Calu3 (cell line): ENCODE measurements at places on chromosomes 1 and 21. TPM values are rescaled to one million over a fixed set of nuclear protein-coding genes. Genes with fewer than 3 reads are reported as not detected.

The SELENBP1 gene
- total RNA-seq = 7.8 and 9.8 TPM in 2 replicates

DNA sequence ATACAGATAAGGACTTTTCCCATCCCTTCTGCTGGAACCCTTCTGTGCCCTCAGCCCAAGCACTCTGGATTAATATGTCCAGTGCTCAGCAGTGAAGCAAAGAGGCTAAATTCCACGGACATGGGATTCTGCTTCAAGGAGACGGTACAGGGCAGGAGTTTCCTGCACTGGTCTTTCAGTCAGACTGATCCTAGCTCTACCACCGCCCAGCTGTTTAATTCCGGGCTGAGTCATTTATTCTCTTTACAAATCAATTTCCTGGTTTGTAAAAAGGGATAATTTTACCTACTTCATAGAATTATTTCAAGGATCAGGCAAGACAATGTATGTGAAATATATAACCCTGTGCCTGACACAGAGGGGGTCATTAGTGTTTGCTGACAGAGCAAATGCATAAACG, 41.6 kb upstream of the NRDC start:
- no peak overlapping the region for H3K27ac ChIP-seq
- H3K27me3 ChIP-seq = peaks cover 71% of the 10 kb centered on the region
- peak; percentile 15 for DNase-seq
- no peak overlapping the region for H3K4me3 ChIP-seq
- no peaks in the 10 kb centered on the region for H3K36me3 ChIP-seq
- no peaks in the 10 kb centered on the region for H3K4me1 ChIP-seq

- H3K4me3 ChIP-seq = no peak overlapping the region
- no peak overlapping the region for H3K27ac ChIP-seq
- DNase-seq = no peak
- H3K4me1 ChIP-seq = no peaks in the 10 kb centered on the region
Observed at GRCh38 chr1:90381598-90381997, 335.5 kb downstream of the BARHL2 start.

The TXNIP gene
- 18.5 and 27.3 TPM in 2 replicates for total RNA-seq

The CLEC20A gene
- not detected in 2 replicates for total RNA-seq

DNA sequence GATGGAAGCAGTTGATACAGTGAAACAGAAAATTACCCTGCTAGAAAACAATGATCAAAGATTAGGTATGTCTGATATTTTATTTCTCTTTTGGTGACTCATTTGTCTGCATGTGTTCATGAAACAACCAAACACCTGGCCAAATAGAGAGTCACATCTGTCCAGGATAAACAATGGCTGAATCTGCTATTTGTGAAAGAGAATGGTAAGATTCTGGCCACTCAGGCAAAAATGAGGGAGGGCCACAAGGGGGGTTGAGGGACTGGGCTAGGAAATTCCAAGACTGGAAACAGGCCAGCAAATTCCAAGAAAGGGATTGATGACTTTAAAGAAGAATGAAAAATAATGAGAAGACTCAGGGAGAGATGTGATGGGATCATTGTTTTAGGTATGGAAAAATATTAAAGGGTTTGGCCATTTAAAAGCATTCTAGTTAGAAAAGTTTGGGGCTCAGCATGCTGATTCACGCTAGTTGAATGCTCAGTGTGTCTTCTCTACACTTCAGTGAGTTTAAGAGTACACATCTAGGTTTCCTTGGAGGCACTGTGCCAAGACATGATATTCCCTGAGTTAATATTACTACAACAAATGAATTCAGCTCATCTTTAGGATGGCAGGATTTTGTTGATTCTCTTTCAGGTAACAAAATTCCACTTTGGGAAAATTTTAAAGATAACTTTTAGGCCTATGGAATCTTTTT, 44.9 kb downstream of the TRAF5 start:
- no peak for DNase-seq
- H3K27me3 ChIP-seq = no peaks in the 10 kb centered on the region
- no peak overlapping the region for H3K27ac ChIP-seq
- H3K36me3 ChIP-seq = no peaks in the 10 kb centered on the region
- H3K4me1 ChIP-seq = peaks cover 31% of the 10 kb centered on the region

GRCh38 chr1:180080439-180080838, 74.2 kb upstream of the QSOX1 start:
- peaks cover 15% of the 10 kb centered on the region for H3K36me3 ChIP-seq
- no peaks in the 10 kb centered on the region for H3K4me1 ChIP-seq
- H3K27ac ChIP-seq = no peak overlapping the region

The NR0B2 gene
- total RNA-seq = 0.32 TPM in 1 of 2 replicates, not detected in the other

GRCh38 chr1:153545067-153546055, at the start of gene S100A4:
TSS of gene S100A4 (minus strand) at chr1:153545806. CDS start at chr1:153544794, 1,012 bp downstream.
- H3K4me3 ChIP-seq = peak within 1 kb of the TSS; percentile 68
- DNase-seq = peak; percentile 98
- peaks cover 20% of the 10 kb centered on the region for H3K36me3 ChIP-seq

- H3K27me3 ChIP-seq = no peaks in the 10 kb centered on the region
- H3K4me1 ChIP-seq = peaks cover 6% of the 10 kb centered on the region
- peaks cover 4% of the 10 kb centered on the region for H3K36me3 ChIP-seq
- H3K4me3 ChIP-seq = no peak overlapping the region
- no peak overlapping the region for H3K27ac ChIP-seq
- DNase-seq = no peak
Observed at GRCh38 chr1:86750076-86750475, 45.7 kb downstream of the SH3GLB1 start.

GRCh38 chr1:85065550-85065949, 17.2 kb upstream of the MCOLN3 start:
- H3K27me3 ChIP-seq = no peaks in the 10 kb centered on the region
- no peak overlapping the region for H3K27ac ChIP-seq

DNA sequence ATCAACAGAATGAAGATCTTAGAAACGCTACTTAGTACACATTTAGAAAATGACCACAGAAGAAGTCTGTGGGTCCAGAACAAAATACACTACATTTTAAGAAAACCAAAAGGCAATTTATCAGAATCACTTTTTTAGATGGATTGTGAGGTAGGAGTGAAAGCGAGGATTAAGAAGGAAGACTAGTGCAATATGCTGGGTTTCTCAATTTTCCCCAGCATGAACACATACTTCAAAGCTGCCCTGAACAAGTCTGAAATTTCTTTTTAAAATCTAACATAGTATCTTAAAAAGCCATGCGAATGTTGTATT, 200.5 kb downstream of the SLC45A1 start:
- H3K4me1 ChIP-seq = peaks cover 24% of the 10 kb centered on the region
- no peak overlapping the region for H3K4me3 ChIP-seq
- no peaks in the 10 kb centered on the region for H3K36me3 ChIP-seq
- DNase-seq = no peak
- no peak overlapping the region for H3K27ac ChIP-seq

The IL19 gene
- total RNA-seq = not detected in 2 replicates

GRCh38 chr1:6695868-6696267, 5.7 kb downstream of the DNAJC11 start:
- H3K27ac ChIP-seq = no peak overlapping the region
- no peak overlapping the region for H3K4me3 ChIP-seq
- no peaks in the 10 kb centered on the region for H3K27me3 ChIP-seq
- peaks cover 8% of the 10 kb centered on the region for H3K36me3 ChIP-seq
- no peak for DNase-seq

- DNase-seq = no peak
- H3K27ac ChIP-seq = no peak overlapping the region
- H3K4me1 ChIP-seq = no peaks in the 10 kb centered on the region
- H3K4me3 ChIP-seq = no peak overlapping the region
- H3K36me3 ChIP-seq = no peaks in the 10 kb centered on the region
- no peaks in the 10 kb centered on the region for H3K27me3 ChIP-seq
Observed at GRCh38 chr1:76055987-76056386, 18.6 kb upstream of the ST6GALNAC3 start.

The NHLH1 gene
- 1.4 and 1.6 TPM in 2 replicates for total RNA-seq

GRCh38 chr21:19256934-19257660, 853.5 kb upstream of the TMPRSS15 start:
- H3K27me3 ChIP-seq = no peaks in the 10 kb centered on the region
- no peaks in the 10 kb centered on the region for H3K4me1 ChIP-seq
- no peak overlapping the region for H3K4me3 ChIP-seq
- H3K27ac ChIP-seq = no peak overlapping the region
